ENCODE measurements at places on chromosomes 4 and X.

DNA sequence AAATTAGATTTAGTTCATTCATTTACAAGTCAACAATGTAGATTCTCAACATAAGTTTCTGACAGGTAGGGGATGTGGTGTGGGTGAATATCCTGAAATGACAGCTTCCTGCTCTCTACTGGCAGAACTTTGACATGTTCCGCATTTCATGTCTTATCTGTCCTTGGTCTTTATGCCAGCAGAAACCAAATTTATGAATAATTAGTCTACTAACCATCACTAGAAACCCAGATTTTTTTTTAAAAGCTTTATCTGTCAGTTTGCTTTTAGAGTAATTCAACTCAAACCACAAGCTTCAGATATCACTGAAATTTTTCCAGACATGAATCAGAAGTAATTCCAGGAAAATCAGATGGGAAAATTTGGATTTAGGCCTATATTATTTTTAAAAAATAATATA lies 17.9 kb downstream of the COQ2 start:
- DNase-seq = no peak

- no peak for DNase-seq
Observed at GRCh38 chr4:75512386-75513211, 1.6 kb downstream of the RCHY1 start.

DNA sequence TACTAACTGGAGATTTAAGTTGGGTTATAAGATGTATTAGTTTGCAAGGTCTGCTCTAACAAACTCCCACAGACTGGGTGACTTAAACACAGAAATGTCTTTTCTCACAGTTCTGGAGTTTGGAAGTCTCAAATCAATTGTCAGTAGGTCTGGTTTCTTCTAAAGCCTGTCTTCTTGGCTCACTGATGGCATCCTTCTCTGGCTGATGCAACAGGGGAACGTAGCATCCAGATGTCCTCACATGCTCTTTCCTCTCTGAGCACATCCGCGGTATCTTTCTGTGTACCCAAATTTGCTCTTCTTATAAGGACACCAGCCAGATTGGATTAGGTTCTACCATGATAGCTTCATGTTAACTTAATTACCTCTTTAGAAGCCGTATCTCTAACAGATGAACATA lies 63.2 kb upstream of the BMP3 start:
- DNase-seq = no peak

DNA sequence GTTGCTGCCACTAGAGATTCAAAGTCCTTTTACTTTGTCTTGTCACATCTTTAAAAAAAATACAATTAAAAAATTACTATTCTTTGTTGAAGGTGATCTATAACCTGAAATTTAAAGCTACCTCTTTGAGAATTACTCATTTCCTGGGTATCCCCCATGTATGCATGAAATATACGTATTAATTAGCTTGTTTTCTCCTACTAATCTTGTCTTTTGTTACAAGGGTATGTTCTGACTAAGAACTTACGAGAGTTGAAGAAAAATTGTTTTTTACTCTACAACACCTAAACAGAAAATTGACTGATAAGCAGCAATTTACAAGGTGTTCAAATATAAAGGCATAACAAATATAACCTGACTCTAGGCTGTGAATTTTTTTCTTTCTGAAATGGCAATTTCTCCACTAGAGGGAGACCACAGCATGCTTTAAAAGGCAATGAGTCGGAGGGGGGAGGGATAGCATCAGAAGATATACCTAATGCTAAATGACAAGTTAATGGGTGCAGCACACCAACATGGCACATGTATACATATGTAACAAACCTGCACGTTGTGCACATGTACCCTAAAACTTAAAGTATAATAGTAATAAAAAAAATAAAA lies 249.6 kb downstream of the OPHN1 start:
- DNase-seq = no peak

DNA sequence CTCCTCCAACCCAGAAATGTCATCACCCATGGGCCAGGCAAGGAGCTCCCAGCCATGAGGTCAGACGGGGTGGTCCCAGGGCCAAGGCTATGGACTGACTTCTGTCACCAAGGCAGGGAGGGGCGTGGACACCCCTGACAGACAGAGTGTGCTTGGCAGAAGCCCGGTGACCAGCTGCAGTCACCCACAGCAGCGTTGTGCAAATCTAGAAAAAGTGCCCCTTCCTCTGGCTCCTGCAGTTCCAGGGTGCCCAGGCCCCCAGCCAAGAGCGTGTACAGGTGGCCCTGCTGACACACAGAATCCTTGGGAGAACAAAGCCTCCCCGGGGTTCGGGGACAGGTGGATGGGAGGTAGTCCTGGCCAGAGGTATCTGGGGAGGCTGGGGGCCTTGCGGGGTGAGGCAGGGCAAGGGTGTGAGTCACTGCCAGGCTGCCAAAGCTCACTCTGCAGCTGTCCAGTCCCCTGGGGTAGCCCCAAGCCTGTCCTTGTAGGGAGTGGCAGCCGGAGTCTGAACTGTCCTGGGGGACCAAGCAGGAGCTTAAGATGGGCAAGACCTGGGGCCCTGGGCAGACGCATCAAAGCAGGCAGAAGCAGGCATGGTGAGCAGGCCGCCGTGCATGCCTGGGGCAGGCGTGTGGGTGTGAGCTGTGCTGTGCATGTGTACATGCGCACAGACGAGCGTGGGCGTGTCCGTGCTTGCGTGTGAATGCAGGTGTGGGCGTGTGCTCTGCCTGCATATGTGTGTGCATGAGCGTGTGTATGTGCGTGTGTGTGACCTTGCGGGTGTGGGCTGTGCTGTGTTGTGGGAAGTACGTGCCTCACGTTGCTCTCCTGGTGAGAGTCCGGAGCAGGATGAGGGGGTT lies 3.3 kb downstream of the MYL5 start:
- DNase-seq = no peak

DNA sequence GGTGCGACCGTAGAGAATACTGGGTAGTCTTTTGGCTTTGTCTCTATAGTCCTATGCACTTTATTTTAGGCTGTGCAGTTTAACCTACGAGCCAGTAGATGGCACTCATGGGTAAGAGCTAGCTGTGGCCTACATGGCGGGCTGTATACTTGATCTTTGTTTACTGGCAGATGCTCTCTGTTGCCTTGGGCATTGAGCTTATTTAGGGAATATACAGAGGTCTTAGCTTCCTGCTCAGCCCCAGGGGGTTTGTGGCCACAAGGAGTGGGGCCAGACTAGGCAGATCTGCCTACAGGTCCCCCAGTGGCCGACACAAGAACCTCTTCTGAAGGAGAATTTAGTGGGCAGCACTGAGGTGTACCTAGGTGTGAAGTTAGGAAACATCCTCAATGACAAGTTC lies 227.6 kb upstream of the HDX start:
- peak; percentile 43 for DNase-seq

DNA sequence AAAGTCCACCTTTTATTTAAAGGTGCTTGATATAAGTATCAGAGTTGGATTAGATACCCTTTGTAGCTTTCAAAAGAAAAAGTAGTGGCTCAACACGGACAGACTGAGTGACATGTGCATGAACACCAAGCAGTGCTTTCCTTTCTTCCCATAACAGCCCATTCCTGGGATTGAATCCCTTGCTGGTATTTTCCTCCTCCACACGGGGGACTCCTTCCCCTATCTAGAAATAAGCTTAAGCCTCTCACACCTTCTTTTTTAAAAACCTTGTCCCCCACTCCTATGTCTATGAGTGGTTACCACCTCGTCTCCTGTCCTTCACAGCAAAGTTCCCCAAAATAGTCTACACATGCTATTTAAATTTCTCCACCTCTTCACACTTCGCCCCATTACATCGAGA lies 5.1 kb downstream of the AP1S2 start:
- DNase-seq = no peak

DNA sequence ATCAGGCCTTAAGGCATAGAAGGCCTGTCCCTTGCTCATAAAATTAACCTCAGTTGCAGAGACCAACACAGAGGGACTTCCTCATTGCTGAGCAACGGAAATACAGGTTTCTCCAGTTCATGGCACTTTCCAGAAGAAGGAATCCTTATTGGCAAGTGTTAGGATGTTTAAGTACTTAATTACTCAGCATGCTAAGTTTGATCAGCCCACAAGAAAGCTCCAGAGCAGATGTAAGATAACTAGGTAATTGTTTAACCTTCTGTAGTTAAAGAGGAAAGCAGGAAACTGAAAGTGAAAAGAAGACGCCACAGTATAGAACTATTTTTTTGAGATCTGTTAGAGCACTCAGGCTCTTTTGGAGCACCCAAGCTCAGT lies 33.5 kb downstream of the SMS start:
- no peak for DNase-seq

DNA sequence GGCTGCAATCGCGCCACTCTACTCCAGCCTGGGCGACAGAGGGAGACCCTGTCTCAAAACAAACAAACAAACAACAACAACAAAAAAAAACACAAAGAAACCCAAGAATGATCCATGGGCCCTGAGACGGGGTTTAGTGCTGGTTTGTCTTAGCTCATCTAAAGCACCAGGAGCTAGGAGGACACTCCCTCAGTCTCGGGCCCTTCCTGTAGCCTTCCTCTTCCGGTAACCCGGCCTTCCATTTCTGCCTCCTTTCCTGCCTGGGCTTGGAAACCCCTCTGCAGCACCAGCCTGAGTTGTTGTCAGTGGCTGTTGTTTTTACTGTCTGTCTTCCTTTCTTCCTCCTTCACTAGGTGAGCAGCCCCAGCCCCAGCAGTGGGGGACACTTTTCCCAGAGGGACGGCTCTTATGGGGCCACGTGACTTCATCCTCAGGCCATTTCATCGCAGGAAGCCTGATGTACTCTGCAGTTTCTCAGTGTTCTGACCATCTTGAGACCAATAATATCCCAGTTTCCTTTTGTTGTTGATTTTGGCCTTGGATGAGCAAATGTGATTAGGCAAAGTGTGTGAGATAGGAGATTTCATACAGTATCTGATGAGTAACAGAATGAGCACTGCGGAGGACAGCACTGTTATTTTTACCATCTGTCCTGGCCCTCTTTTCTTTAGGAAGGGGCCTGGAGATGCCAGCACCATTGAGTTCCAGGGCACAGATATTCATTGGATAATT lies 90.1 kb downstream of the ANAPC4 start:
- no peak for DNase-seq

DNA sequence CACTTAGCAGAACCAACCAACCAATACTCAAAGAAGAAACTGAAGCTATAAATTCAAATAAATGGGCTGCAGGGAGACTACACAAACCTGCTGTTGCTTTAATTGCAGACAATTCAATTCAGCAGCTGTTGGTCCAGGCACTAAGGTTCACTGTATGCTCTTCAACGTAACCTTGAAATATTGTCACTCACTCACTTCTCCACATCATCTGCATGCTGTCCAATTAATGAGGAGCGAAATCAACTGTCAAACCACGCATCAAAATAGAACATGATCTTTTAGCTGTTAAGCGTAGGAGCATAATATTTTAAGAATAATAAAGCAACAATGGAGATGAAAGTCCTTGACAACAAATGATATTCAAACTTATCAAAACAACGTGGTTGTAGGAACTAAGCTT lies 17.0 kb downstream of the ENOX2 start:
- no peak for DNase-seq

GRCh38 chr4:149353241-149353640 lies 462.4 kb downstream of the IQCM start:
- DNase-seq = no peak

DNA sequence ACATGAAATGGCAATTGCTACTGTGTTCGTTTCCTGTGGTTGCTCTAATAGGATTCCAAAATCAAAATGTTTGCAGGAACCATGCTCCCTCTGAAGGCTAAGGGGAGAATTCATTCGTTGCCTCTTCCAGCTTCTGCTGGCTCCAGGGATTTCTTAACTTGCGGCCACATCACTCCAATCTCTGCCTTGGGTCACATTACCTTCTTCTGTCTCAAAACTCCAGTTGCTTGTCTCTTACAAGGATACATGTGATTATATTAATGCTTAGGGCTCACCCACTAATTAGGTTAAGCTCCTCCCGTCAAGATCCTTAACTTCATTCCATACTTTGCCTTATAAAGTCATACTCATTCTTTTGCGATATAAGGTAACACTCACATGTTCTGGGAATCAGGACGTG lies 208.4 kb downstream of the RBM46 start:
- no peak for DNase-seq

GRCh38 chr4:131052646-131053045 lies 1956.7 kb downstream of the C4orf33 start:
- DNase-seq = no peak

GRCh38 chrX:143094417-143095023 lies 68.8 kb downstream of the SPANXN4 start:
- DNase-seq = no peak

DNA sequence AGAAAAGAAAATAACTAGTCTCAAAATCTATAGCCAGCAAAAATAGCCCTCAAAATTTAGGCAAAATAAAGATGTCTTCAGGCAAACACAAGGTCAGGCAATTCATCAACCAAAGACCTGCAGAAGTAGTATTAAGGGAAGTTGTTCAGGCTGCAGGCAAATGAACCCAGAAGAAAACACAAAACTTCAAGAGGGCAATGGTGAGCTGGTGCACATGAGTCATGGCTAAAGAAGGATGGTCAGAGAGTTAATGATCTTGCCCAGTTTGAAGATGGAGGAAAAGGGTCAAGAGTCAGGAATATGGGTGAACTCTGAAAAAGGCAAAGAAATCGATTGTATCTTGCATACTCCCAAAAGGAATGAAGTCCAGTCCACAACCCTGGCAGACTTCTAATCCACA lies 83.1 kb upstream of the FAT4 start:
- no peak for DNase-seq

DNA sequence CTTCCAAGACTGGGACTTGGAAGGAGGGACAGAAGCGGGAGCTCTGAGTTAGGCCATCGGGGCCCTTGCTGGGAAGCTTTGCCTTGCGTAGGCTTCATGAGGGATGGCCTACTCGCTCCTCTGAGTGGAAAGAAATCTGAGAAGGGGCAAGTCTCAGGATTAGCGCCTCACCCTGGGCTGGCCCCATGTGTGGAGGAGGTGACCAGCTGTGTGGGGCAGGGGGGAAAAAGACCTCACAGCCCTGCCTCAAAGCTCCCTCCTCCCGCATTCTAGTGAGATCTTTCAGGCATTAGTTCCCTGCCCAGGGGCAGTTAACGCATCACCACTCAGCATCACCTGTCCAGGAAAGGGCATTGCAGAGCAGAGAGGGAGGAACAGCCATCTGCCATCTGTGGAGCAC lies 156.1 kb downstream of the ENPP6 start:
- no peak for DNase-seq

- no peak for DNase-seq
Observed at GRCh38 chr4:64533159-64533558, 123.9 kb upstream of the TECRL start.

GRCh38 chrX:149497626-149498025 lies 7.5 kb downstream of the IDS start:
- DNase-seq = no peak

DNA sequence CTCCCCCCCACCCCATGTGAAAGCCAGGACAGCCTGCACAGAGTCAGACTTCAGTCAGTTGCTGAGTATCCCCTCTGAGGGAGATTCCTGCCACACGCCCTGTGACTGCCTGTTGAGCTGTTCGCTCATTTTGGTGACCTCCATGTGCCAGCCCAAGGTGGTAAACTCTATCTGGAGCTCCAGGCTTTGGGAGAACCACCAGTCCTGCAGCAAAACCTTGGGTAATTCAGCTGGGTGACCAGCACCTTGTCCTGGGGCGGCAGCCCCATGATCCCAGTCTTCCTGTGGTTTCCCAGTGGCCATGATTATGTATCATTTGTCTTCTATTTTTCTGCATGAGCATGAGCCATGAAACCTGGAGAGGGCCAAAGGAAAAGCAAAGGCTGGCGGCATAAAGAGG lies 73.4 kb downstream of the NBDY start:
- no peak for DNase-seq
